Stimulated activated CD4-positive, alpha-beta T cell treated with anti-CD3 and anti-CD28 coated beads, Interleukin-1b, Interleukin-23, amount 100 ng/mL, for 1 hour (primary cell): ENCODE measurements at places on chromosomes 5 and 9.

DNA sequence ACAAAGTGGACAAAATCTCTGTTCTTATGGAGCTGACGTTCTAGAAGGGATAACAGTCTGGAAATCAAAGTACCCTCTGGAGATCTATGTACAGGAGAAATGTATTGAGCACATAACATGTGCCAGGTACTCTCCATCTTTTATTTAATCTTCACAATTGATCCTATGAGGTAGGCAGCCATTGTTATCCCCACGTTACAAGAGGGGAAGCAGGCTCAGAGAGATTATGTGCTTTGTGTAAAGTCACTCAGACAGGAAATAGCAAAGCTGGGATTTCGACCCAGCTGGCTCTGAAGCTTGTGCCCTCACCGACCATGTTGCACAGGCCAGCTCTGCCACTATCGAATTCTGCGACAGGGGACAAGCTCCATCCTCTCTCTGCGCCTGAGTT, 21.5 kb downstream of the PDGFRB start:
- no peak for DNase-seq

DNA sequence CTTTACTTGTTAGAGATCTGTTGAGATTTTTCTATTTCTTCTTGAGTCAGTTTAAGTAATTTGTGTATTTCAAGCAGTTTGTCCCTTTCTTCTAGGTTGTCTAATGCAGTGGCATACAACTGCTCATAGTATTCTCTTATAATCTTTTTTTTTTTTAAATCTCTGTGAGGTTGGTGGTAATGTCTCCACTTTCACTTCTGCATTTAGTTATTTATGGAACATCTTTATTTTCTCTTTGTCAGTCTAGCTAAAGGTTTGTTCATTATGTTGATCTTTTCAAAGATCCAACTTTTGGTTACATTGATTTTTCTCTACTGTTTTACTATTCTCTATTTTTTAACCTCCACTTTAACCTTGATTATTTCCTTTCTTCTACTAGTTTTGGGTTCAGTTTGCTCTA, 13.8 kb downstream of the FOXE1 start:
- DNase-seq: no peak

DNA sequence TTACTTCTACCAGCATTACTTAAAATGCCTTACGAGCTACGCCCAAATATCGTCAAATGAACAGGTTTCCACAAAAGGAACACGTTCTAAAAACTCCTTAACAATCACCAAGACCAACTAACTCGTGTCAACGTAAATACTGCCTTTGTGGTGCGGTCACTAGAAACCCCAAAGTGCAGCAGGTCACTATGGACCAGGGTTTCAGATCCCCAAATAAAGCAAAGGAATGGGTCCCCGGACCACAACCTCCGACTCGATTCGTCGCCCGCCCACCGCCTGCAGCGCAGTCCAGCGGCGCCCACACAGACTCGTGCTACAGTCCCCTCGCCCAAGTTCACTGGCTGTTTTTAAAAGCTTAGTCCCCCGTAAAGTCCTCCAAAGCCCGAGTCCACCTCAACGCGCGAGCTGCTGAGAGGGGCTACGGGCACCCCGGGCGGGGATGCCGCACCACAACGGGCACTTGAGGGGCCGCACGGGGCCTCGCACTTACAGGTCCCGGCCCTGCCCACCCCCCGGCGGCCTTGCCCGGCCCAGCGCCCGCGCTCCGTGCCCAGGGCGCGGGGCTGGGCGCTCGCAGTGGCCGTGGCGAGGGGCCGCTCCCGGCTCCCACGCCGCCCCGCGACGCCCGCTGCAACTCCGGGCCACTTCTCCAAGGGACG, 1.1 kb downstream of the NFIB start:
- no peak for DNase-seq

DNA sequence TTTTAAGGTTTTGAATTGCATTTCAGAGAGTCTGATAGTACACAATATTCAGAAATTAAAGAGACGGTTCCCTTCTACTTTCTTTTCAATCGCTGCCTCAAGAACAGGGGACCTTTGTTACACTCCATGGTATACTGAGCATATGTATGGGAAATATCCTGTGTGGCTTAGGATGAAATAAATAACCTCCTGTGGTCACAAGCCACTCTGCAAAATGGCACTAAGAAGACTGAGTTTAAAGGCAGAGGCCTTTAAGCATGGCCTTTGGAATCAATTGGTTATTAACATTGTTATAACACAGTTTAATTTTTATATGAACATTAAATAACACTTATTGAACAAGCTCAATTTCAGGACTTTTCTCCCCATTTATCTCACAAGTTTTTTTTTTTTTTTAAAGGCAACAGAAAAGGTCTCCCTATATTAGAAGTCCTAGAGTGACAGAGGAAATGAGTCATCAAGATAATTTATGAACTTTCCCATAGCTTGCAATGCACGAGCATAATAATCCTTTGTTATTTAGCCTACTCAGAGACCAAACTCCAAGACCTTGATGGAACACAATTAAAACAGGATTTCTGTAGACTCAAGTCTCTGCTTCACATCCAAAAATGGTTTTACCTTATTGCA, 341.9 kb downstream of the TMEM167A start:
- no peak for DNase-seq

DNA sequence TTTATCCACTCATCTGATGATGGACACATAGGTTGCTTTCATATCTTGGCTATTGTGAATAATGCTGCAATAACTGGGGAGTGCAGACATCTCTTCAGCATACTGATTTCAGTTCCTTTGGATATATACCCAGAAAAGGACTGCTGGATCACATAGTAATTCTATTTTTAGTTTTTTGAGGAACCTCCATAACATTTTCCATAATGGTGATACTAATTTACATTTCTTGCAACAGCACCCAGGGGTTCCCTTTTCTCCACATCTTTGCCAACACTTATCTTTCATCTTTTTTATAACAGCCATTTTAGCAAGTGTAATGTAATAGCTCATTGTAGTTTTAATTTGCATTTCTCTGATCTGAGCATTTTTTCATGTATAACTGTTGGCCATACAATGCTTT, 34.1 kb upstream of the NR4A3 start:
- no peak for DNase-seq

DNA sequence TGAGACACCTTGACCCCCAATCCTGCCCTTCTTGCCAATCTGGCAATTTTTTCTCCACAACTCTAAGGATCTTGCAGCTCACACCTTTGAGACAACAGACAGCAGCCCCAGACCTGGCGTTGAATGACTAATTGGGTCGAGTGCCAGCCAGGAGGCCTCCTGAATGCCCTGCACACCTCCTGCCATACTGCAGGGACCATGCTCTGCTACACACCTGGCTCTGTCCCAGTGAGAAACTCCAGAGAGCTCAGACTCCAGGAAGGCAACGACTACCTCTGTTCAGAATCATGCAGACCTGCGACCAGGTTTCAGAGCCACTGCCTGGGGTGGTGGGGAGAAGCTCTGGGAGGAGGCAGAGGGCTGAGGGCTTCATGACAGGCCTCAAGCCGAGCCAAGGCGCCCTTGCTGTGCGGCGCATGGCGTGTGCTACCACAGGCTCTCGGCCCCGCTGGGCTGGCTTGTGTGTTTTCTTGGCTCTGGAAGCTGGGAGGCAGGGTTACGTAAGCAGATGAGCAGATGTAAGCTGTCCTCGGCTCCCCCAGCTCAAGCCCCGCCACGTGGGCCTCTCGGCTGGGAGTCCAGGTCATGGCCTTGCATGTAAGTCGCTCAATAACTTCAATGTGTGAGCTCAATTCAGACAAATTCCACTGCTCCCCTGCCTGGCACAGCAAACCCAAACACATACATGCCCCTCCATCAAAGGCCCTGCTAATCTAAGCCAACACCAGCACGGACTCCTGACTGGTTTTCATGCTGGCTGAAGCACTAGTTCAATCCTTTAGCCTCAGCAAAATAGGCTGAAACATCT, 27.5 kb downstream of the B4GALT1 start:
- DNase-seq: no peak

DNA sequence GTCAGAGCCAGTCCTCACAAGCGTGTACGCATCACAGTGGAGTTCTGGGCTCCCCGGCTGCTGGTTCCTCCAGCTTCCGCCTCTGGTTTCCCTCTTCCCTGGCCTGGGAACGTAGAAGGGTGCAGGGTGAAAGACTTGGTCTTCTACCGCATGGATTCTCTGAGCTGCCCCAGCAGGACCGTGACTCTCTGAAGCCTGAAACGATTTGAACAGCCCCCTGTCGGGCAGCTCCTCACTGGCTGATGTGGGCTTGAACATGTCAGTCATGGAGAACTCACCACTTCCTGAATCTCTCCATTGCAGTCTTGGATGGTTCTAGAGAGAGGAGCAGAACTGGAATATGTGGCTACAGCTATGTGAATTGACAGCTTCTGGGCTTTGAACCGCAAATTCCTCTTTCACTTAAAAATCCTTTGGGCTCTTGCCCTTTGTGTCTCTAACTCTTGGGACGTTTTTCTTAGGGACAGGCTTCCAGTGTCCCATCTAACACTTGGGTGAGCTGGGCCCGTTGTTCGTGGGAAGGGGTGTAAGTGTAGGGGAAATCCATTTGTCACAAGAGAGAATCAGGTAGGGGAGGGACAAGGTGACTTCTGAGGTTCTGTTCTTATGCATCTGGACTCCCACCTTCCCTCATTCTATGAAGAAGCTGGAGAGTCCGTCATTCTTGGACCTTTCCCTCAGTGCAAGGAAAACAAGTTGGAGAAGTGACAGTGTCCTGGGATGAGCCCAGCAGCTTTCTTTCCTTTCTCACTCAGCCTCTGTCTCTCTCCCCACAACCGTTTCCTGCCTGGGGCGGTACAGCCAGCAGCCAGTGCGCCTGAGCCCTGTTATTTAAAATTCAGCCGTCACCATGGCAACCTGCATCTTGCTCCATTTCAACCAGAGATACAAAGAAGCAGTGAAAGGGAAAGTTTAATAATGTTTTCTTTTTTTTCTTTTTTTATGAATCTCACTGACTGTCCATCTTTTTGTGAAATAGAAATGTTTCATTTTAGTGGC, 84.7 kb downstream of the PTTG1 start:
- peak; percentile 52 for DNase-seq

GRCh38 chr9:113920872-113921271, 44.8 kb downstream of the ZNF618 start:
- DNase-seq: no peak

DNA sequence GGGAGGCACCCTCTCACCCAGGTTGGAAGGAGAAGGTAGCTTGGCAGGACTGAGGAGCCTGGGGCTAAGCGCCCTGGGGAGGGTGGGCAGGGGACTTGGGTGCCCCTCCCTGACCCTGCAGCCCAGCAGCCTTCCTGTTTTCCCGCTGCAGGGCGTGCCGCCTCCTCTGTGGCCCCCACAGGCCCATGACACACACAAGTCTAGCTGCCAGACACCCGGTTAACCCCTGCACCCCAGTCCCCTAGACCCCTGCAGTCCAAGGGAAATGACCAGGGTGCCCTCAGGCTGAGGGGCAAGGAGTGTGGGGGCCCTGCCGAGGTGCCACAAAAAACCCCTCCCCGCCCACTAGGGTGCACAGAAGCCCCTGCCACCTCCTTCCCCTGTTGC, 33.0 kb downstream of the GOLGA2 start:
- no peak for DNase-seq

GRCh38 chr9:35519692-35520363, 29.9 kb downstream of the RUSC2 start:
- DNase-seq: no peak

- DNase-seq: no peak
These were observed 14.3 kb upstream of the FREM1 start for GRCh38 chr9:14924230-14925219.

GRCh38 chr9:79312686-79313421, 258.9 kb upstream of the TLE4 start:
- no peak for DNase-seq

GRCh38 chr5:126066836-126067235, 356.4 kb upstream of the GRAMD2B start:
- DNase-seq: no peak

- DNase-seq: no peak
These were observed 22.1 kb downstream of the GOLM1 start for GRCh38 chr9:86077276-86077675.

DNA sequence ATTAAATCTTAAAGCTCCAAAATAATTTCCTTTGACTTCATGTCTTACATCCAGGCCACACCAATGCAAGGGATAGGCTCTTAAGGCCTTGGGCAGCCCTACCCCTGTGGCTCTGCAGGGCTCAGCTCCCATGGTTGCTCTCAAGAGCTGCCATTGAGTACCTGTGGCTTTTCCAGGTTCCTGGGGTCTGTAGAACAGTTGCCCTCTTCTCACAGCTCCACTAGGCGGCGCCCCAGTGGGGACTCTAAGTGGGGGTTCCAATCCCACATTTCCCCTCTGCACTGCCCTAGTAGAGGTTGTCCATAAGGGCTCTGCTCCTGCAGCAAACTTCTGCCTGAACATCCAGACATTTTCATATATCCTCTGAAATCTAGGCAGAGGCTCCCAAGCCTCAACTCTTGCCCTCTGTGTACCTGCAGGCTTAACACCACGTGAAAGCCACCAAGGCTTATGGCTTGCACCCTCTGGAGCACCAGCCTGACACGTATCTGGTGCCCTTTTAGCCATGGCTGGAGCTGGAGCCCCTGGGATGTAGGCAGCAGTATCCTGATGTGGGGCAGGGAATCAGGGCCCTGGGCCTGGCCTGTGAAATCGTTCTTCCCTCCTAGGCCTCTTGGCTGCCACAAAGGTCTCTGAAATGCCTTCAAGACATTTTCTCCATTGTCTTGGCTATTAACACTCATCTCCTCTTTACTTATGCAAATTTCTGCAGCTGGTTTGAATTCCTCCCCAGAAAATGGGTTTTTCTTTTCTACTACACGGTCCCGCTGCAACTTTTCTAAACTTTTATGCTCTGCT, 185.1 kb downstream of the SMARCA2 start:
- no peak for DNase-seq

DNA sequence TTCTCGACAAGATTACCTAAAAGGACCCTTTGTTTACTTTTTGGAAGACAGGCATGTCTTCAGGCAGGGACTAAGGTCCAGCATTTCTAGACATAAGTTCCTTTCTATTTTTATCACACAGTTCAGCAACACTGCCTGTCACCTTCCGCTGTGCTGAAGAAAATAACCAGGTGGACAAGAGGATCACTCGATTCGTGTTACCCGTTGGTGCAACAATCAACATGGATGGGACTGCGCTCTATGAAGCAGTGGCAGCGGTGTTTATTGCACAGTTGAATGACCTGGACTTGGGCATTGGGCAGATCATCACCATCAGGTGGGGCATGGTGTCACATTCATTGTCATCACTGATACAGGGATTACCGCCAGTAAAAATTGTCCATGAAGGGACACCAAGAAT, 85.6 kb upstream of the PLPP6 start:
- no peak for DNase-seq
